ENCODE measurements at places on chromosomes 3 and 15.

DNA sequence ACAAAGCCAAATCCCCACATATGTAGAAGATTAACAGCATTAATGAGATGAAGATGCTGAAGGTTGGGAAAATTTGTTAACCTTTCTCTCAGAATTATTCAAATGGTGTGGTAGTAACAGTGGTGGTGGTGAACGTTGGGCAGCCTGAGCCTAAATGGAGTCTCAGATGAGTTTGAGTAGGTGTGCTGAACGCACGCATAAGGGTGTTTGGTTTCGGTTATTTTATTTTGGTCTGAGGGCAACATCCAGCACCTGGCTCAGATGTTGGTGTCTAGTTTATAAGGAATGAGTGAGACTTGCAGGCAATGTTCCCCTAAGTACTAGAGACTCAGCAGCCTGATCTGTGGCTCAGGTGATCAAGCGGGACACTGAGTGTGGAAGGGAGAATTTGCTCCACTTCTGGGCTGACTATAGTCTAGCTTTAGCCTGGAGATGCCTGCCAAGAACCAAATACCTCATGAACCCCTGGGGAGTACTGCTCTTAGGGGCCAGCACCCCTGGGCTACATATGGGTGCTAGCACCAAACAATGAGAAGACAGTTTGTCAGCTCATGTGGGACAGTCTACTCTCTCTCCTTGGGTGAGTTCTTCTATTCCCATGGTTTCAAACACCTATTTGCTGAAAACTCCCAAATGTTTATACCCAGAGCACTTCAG lies 39.5 kb upstream of the ATP2C1 start:
- no peak for DNase-seq

DNA sequence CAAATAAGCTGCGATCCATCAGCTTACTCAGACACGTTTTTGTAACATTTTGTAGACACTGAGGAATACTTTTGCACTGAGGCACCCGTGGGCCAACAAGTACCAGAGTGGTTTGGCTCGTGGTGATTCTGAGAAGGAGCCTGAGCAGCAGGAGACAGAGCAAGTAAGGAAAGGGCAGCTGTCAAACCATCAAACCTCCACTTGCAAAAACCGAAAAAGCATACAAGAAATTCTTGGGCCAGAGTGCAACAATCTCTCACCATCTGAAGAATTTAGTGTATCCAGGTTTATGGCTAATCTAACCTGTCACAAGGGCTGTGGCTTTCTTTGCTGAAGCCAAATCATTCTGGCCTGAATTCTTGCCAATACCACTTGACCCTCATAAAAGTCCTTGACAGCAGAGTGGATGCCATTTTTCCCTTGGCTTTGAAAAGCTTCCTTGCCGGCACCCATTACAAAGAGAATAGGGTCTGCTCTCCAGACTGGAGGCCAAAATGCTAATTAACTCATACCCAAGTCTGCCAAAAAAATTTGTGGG lies 56.7 kb downstream of the MYO1E start:
- DNase-seq = no peak

- DNase-seq = no peak
Observed at GRCh38 chr15:41104234-41104633, 11.8 kb downstream of the INO80 start.

DNA sequence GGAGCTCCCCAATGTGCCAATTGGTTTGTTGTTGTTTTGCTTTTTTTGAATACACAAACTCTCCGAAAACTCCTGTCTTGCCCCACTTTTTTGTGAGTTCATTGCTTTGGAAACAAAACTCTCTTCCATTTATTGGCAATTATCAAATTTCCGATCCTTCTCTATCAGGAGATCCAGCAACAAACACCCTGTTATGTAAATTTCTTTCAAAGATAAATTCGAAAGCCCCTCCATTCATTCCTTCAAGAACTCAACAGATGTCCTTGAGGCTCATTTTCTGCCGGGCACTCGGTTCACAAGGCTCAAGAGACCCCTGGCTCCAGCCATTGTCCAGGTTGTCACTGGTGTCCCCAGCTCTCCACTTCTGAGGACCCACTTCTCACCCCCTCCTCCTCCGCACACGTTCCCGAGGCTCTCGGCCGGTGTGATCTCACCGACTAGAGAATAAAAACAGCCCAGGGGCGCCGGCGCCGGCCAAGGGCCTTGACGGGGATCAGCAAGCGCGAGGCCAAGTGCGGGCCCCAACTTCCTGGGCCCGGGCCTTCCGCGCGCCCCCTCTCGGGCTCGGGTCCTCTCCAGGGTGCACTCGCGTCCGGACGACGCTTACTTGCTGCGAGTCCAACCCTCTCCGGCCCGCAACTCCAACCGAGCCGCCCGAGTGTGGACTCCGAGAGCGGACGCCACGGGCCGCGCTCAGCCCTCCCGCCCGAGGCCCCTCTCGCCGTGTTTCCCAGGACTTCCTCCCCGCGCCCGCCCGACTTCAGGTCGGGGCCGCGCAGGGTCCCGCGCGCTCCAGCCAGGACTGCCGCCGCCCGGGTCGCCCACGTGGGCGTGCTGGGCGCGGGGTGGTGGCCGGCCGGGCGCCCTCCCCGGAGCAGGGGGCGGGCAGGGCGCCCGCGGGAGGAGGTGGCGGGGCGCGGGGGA lies 533 bp upstream of the SMAD3 start:
- DNase-seq = no peak

GRCh38 chr15:30930422-30930821 lies 26.7 kb downstream of the FAN1 start:
- DNase-seq = no peak

- no peak for DNase-seq
Observed at GRCh38 chr3:65758876-65759598, 279.7 kb downstream of the MAGI1 start.

DNA sequence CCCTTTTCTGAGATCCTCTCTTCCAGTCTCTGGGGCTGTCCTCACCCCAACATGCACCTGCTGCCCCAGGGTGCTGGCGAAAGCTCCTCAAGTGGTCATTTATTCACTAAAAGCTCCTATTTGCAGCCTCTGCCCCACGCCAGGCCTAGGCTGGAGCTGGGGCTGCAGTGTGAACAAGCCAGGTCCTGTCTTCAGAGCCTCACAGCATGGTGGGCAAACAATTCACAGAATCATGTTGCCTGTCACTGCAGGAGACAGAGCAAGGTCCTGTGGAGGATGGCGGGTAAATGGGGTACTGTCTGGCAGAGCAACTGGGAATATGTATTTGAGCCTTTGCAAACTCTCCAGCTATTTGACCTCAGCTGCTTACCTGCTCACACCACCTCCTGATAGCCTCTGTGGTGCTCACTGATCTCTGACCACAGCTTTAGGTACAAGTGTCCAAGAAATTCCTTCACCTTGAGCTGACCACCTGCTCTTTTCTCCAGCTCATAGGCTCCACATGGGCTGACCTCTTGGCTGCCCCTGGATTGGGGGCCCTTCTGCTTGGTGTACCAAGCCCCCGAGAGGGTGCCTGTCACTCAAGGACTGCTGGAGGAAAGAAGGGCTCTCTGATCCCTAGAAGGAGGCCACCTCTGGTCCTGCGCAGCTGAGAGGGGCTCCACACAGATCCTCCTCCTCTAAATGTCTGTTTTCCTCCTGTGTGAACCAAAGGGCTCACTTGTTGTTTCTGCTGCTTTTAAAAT lies 35.6 kb downstream of the AMOTL2 start:
- no peak for DNase-seq

GRCh38 chr3:21020681-21021080 lies 730.3 kb downstream of the ZNF385D start:
- DNase-seq = no peak

- DNase-seq = no peak
Observed at GRCh38 chr15:25687276-25687675, 175.9 kb downstream of the ATP10A start.

DNA sequence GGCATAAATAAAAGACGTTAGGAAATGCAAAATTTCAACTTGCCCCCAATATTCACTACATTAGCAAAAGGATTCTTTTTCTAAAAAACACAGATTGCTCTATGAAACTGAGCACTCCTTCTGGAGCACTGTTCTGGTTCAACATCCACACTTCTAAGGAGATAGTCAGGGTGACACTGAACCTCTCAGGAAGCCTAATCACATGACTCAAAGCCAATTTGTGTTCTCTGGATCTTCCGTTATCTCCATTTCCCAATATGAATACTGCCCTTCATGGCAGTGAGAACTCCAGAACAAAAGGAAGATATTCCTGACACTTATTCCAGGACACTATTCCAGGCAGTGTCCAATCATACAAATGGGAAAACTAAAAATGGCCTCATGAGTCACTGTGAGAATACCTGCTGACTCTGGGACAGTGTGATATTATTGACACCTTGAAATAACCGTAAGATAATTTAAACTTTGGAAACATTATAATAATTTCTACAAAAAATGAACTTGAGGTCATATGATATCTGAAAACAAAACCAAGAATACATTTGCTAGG lies 21.4 kb upstream of the TRPM7 start:
- DNase-seq = no peak

DNA sequence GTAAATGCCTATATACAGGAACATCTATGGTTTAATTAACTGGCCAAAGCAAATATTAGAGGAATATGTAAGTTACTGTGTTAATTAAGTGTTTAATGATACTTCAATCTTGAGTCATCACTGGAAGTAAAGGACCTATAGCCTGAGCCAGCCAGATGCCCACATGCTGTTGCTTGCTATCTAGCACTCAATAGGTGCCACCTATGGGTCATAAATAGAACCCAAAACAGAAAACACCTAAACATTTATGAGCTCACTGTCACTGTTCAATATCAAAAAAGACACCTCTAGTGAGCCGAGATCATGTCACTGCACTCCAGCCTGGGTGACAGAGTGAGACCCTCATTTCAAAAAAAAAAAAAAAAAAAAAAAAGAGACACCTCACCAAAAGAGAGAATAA lies 48.4 kb upstream of the IP6K2 start:
- DNase-seq = no peak

DNA sequence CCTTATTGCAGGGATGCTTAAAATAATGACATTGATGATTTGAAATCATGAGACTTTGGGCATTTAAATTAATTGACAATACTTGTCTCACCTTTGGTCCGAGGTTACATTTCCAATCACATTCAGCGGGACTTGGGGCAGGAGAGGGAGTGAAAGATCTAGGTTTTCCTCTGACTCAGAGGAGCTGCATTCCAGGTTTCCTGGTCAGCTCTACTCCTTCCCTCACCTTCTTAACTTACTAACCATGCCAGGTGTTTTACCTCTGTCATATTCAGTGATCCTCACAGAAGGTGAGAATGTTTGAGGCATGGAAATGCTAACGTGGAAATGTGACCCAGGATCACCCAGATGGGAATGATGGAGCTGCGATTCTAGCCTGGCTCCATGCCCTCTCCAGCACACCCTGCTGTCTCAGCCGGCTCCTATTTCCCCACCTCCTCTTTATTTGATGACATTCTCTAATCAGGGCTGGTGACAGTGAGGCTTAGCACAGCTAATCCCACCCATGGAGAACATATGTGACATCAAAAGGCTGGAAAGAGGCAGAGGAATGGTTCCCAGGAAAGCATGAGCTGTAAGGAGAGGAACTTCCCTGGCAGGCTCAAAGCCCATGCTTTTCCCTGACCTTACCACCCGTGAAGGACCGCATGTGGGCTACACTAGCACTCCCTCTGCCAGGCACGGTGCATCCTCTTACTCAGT lies 38.7 kb downstream of the THSD4 start:
- no peak for DNase-seq

DNA sequence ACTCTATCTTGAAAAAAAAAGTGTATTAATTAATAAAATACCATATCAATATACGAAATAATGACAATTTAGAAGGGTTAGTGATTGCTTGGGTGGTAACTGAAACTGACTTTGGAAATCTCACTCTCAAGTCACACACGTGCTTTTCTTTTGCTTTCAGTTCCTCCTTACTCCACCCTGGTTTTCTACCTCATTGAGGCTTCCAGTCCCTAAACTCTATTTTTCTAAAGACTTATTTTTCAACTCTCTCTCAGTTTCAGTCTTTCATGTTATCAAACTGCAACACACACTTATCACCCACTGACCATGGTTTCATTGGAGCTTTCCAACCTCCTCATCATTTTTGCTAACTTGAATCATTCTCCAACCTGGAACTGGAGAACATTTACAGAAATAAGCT lies 23.5 kb downstream of the IL12A start:
- no peak for DNase-seq

DNA sequence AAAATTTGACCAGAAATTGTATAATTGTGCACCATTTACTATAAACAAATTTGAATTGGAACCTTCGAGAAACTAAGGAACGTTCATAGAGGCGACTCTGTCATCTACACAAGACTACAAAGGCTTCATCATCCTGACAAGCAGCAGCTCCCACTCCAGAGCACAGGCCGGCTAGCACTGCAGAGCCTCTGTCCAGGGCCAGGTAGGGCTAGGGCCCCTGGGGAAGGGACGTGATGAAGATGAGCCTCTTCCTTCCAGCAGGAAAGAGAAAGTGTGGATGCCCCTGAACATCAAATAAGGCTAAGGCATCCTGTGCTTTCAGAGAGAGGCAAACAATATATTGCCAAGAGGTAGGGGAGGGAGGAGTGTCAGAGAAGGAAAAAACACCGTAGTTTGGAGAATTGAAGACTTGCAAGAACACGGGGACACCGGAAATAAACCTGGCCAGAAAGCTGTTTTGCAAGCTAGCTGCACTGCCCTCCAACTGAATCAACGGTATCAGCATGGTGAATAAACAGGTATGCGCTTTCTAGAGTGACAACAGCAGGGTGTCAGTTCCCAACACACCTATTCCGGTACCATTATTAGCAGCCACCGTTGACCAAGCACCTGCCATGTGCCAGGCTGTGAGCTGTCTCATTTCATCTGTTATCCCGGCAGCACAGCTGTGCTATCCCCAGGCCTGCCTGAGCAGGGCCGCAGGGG lies 12.4 kb downstream of the XXYLT1 start:
- no peak for DNase-seq

GRCh38 chr3:126696701-126697267 lies 7.3 kb upstream of the CHCHD6 start:
- no peak for DNase-seq

DNA sequence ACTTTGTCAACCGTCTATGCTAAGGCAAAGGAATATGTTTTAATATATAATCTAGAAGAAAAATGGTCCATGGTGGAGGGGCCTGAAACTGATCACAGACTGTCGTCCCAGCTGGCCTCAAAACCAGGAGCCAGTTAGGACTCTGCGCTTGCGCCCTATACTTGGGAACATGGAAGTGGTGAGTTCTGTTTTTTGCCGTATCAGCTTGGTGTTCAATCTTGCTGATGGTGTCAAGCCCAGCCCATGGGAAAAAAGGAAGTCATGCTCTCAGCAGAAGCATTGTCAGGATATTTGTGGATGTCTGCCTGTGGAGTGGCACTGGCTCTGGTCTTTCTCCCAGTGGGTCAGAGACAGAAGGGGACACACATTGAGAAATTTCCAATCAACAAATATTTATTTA lies 342.0 kb upstream of the CTDSPL start:
- DNase-seq = no peak

DNA sequence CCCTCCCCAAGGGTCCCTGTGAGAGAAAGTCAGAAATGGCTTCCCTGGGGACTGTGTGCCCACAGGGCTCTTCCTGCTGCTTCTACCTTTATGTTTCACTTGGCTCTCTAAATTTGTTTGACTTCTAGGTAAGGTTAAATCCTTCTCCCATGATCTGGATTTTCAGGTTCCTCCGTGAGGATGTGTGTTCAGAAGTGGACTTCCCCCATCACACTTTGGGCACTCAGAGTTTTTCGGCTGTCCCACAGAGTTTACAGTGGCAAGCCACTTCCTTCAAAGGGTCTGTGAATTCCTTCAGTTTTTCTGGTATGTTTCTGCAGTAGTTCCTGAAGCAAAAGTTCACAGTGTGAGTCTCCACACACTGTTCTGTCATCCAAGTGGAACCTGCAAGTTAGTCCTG lies 30.9 kb upstream of the RARB start:
- DNase-seq = no peak

All from stimulated activated CD8-positive, alpha-beta memory T cell treated with anti-CD3 and anti-CD28 coated beads, Interleukin-2, amount 100 ng/mL, for 1 hour (primary cell).